Gastrocnemius medialis (tissue), 4 donors: ENCODE measurements at places on chromosomes 2 and 18. TPM values are rescaled to one million over a fixed set of nuclear protein-coding genes. Genes with fewer than 3 reads are reported as not detected.

Gene CACNB4
- 0.25 TPM for total RNA-seq

Gene HTR2B
- 0.09 TPM for total RNA-seq

Gene AKAIN1
- not detected for total RNA-seq

Gene ERMN
- not detected for total RNA-seq

Gene NLRC4
- 0.20 TPM for total RNA-seq

Gene SERPINB3
- total RNA-seq = not detected

Gene CCL20
- total RNA-seq = not detected

- H3K4me1 ChIP-seq = peaks cover 18% of the 10 kb centered on the region
- H3K27ac ChIP-seq = peak overlapping the region; percentile 73
- no peaks in the 10 kb centered on the region for H3K27me3 ChIP-seq
Measured at GRCh38 chr2:128797533-128797932, 478.9 kb upstream of the HS6ST1 start.

GRCh38 chr18:9885170-9886004 lies at the start of gene TXNDC2:
TSS of gene TXNDC2 (plus strand) at chr18:9885973. CDS start at chr18:9886681, 708 bp downstream.
- no peaks in the 10 kb centered on the region for H3K4me1 ChIP-seq
- no peak for DNase-seq
- no peaks in the 10 kb centered on the region for H3K36me3 ChIP-seq
- H3K4me3 ChIP-seq = no peak within 1 kb of the TSS

- no peak for DNase-seq
- no peaks in the 10 kb centered on the region for H3K27me3 ChIP-seq
- no peak overlapping the region for H3K27ac ChIP-seq
- H3K4me3 ChIP-seq = no peak overlapping the region
- no peaks in the 10 kb centered on the region for H3K36me3 ChIP-seq
Measured at GRCh38 chr2:146997945-146998344, 846.9 kb upstream of the ACVR2A start.

- H3K4me3 ChIP-seq = peak overlapping the region; percentile 65
- no peak for DNase-seq
- H3K36me3 ChIP-seq = no peaks in the 10 kb centered on the region
- peaks cover 19% of the 10 kb centered on the region for H3K4me1 ChIP-seq
- H3K27ac ChIP-seq = peak overlapping the region; percentile 41
Measured at GRCh38 chr2:169734169-169734847, 676 bp downstream of the KLHL23 start.

DNA sequence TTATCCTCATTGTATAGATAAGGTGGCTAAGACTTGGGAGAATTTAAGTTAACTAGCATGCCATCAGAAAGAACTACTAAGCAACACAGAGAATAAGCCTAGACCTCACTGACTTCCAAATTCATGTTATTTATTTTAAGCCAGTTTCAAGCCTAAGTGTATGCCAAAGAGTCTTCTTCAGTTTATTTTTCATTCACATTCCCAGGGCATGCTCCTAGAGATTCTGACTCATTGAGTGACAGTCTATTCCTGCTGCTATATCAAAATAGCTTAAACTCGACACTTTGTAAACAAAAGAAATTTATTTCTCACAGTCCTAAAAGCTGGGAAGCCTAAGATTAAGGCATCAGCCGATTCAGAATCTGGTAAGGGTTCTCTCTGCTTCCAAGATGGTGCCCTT lies 467.1 kb downstream of the MBD2 start:
- H3K36me3 ChIP-seq = no peaks in the 10 kb centered on the region
- no peak overlapping the region for H3K4me3 ChIP-seq
- H3K4me1 ChIP-seq = no peaks in the 10 kb centered on the region

DNA sequence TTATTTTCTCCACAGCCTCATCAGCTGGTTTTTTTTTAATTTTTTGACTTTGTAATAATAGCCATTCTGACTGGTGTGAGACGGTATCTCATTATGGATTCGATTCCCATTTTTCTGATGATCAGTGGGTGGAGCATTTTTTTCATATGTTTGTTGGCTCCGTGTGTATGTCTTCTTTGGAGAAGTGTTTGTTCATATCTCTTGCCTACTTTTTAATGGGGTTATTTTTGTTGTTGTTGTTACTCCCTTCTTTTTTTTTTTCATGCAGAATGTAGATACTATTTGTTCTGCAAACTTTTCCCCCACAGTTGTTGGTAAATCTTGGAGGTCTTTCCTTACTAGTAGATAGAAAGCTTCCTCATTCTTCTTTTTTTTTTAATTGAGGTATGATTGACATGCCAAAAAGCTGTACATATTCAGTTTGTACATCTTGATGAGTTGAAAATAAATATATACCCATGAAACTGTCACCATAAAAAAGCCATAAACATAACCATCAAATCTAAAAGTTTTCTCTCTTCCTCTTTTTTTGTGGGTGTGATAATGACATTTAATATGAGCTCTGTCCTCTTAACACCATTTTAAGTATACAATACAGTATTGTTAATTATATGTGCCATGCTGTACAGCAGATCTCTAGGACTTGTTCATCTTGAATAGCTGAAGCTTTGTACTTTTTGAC lies 21.8 kb upstream of the NT5DC4 start:
- H3K36me3 ChIP-seq = no peaks in the 10 kb centered on the region
- no peak overlapping the region for H3K4me3 ChIP-seq
- no peaks in the 10 kb centered on the region for H3K27me3 ChIP-seq
